ENCODE measurements at places on chromosomes 7 and 10. TPM values are rescaled to one million over a fixed set of nuclear protein-coding genes. Genes with fewer than 3 reads are reported as not detected.

LCOR gene
- 58.7 TPM for total RNA-seq

TMEM213 gene
- total RNA-seq, result not detected

GALNT17 gene
- total RNA-seq, result not detected

RHOBTB1 gene
- total RNA-seq, result 42.2 TPM

MRLN gene
- total RNA-seq, result not detected

ACSM6 gene
- total RNA-seq, result not detected

DNA sequence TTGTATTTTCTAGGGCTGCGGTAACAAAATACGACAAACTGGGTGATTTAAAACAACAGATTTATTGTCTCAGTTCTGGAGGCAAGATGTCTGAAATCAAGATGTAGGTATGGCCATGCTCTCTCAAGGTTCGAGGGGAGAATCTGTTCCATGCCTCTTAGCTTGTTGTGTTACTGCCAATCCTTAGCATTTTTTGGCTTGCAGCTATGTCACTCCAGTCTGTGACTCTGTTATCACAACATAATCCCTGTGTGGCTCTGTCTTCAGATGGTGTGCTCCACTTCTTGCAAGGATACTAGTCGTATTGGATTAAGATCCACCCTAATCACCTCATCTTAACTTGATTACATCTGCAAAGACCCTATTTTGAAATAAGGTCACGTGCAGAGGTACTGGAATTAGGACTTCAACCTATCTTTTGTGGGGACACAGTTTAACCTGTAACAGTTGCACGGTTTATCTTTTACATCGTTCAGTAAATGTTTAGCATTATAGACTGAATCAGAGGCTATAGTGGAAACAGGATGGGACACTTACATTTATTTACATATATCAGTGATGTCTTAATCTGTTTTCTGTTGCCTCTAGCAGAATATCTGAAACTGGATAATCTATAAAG lies 3.1 kb downstream of the C1GALT1 start:
- DNase-seq, result no peak

- DNase-seq, result no peak
These were observed 45.0 kb downstream of the DENND2A start for GRCh38 chr7:140595468-140596092.

GRCh38 chr7:99398891-99399445 lies 9.4 kb downstream of the PDAP1 start:
- no peak for DNase-seq

GRCh38 chr10:75919913-75920312 lies 488.5 kb downstream of the LRMDA start:
- DNase-seq, result no peak

DNA sequence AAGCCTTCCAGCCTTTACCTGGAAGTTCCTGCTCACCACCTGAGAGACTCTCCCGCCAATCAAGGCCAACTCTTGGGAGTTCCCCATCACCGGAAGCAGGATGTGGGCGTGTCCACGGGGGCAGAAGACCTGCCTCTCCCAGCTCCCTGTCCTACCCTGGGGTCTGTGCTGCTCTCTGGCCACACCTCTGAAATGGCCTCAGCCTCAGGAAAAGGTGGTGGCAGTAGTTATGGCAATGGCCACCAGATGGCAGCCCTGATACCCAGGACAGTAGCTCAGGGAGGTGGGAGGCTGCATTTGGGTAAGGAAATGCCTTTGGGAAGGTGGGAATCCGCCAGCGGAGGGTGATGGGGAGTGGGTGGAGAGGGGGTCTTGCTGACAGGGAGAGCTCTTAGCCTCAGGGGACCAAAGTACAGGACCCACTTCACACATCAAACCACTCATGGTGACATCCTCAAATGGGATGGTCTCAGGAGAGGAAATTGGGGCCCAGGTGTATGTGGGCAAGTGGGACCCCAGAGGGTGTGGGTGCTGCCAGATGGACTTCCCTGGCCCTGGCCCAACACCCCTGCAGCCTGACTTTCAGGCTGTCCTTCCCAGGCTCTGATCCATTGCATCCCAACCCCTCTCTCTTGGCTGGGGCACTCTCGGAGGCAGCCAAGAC lies 33.9 kb downstream of the KAZALD1 start:
- DNase-seq, result peak; percentile 38

GRCh38 chr10:29142516-29143314 lies 146.2 kb upstream of the LYZL1 start:
- no peak for DNase-seq

- DNase-seq, result no peak
These were observed 4.8 kb downstream of the SH3PXD2A start for GRCh38 chr10:103850572-103850895.

GRCh38 chr10:63267414-63268148 lies 134.5 kb downstream of the NRBF2 start:
- DNase-seq, result peak; percentile 90

DNA sequence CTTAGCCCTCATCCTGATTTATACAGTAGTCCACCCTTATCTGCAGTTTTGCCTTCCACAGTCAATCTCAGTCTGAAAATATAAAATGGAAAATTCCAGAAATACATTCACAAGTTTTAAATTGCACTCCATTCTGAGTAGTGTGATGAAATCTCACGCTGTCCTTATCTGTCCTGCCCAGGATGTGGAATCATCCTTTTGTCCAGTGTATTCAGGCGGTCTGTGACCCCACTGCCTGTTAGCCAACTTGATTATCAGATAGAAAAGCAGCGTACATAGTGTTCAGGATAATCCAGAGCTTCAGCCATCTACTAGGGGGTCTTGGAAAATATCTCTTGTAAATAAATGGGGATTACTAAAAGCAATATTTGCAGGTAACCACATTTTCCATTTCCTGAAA lies 146.3 kb downstream of the MALRD1 start:
- DNase-seq, result peak; percentile 57

- no peak for DNase-seq
These were observed 37.1 kb downstream of the CAV1 start for GRCh38 chr7:116561697-116562483.

- DNase-seq, result peak; percentile 78
These were observed 5.2 kb downstream of the OPTN start for GRCh38 chr10:13105184-13105583.

DNA sequence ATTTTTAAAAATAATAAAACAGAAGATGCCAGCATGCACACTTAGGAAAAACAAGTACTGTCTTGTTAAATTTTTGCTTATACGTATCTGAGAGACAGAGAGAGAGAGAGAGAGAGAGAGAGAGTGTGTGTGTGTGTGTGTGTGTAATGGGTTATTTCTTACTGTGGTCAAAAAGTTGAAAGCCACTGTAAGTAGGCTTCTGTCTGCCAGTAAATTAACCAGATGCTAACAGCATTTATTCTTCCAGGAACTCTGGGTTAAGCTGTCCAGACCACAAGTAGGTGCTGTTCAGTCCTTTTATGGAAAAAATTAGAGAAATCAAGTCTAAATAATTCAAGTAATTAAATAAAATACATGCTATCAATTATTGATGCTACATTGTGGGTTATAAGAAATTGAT lies 39.7 kb downstream of the RNF32 start:
- DNase-seq, result peak; percentile 39

DNA sequence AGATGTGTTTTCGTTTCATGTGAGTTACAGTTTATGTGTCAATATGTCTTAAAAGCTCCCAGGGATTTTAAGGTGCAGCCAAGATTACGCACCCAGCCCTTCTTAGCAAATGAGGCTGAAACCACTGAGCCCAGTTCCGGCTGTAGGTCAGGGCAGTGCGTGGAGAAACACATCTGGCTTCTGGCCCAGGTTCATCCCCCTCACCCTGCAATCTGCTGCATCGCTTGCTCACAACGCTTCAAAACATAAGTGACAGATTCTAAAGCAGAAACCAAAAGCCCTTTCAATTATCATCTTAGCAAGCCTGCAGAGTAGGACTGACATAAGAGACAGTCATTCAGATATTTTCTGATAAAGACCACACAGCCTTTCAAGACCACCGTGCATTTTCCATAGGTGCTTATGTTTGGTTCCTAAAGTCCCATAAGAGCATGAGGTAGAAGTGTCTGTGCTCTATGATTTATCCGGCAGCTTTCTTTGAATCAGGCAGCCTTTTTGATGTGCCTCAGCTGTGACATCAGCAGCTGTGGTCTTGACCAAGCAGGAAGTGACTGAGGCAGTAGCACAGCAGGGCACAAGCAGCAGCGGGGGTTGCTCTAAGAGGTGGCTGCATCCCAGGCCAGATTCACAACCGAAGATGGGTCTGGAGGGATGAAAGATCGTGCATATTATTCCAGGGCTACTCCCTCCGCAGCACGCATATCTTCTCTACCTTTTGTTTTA lies 72.1 kb upstream of the LYZL2 start:
- DNase-seq, result peak; percentile 82

GRCh38 chr10:6838118-6838517 lies 258.0 kb upstream of the PRKCQ start:
- no peak for DNase-seq

DNA sequence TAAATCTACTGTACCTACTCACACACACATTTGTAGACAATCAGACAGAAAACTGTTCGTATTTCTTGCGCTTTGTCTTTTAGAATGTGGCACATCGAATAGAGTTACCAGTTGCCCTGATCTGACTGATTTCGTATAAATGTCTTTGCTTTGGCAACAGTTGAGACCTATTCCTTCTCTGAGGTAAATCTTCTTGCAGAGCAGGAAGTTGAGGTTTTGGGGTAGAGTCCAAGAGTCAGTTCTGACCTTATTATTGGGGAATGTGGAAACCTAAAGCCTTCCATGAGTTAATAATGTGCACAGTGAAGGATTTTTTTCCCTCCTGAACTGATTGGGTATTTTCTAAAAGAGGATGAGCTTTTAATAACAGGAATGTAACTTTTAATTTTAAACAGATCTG lies 135.3 kb downstream of the KIAA1217 start:
- peak; percentile 68 for DNase-seq

GRCh38 chr10:23834091-23834490 lies 374.8 kb upstream of the KIAA1217 start:
- no peak for DNase-seq

DNA sequence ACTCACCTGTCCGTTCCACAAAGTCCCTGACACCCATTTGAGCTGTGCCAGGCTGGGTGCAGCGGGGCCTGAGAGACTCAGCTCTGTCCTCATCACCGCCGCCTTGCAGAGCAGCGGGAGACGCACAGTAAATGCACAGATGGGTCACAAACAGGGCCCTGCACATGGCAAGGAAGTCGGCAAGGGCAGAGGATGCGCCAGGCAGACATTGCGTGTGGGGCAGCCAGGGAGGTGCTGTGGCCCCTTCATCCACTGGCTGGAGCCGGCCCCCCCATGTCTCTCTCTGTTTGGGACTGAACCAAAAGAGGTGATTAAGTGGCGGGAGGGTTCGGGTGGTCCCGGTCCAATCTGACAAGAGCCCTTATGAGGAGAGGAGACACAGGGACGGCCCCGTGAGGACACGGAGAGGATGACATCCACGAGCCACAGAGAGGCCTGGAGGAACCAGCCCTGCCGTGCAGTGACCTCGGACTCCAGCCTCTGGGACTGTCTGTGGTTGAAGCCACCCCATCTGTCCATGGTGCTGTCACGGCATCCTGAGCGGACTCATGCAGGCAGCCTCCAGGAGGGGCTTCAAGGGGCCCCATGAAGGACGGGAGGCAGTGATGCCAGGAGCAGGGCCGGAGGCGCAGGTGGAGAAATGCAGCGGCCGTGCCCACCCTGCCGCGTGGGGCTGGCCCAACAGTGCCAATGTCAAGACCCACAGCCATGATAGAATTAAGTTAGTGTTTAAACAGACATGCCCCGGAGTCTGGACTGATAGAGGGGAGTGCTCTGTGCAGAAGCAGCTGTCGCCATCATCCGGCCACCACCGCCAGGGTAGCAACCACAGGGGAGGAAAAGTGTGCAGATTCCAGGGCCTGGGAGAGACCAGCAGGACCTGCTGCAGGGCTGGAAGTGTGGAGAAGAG lies 28.4 kb upstream of the FOXL3 start:
- no peak for DNase-seq

DNA sequence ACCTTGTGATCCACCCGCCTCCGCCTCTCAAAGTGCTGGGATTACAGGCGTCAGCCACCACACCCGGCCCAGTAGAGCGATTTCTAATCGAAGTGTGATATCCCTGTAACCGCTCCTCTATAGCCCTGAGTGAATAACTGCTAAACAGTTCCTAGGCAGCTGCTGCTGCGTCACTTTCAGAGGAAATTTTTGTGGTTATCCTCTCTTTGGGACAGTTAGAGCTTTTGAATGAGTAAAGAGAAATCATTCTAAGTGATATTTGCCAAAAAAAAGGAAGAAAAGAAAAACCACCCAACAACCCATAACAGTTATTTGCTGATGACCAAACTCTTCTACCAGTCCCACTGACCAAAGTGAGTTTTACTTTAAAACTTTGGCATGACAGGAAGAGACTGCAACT lies 59.9 kb downstream of the MKX start:
- no peak for DNase-seq

- peak; percentile 31 for DNase-seq
These were observed 11.1 kb upstream of the MDFIC start for GRCh38 chr7:114910787-114911186.

DNA sequence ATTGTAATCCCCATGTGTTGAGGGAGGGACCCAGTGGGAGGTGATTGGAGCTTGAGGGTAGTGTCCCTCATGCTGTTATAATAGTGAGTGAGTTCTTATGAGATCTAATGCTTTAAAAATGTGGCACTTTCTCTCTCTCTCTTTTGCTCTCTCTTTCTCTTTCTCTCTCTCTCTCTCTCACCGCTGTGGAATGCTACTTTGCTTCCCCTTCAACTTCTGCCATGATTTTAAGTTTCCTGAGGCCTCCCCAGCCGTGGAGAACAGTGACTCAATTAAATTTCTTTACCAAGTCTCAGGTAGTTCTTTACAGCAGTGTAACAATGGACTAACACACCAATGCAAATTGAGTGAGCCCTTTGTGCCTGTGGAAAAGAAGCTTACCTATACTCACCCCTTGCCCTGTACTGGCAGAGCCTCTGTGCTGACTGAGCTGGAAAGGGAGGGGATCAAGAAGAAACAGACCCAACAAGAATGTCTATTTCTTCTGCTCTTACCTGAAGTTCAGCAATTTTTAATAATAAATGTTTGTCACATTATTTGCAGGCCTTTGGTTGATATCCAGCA lies 642.5 kb upstream of the KCND2 start:
- no peak for DNase-seq
